ENCODE measurements at places on chromosomes 1 and 21.
A peak's percentile ranks its signal among the peaks of the same experiment; 100 is the strongest.

- no peak overlapping the region for H3K4me3 ChIP-seq
- H3K27ac ChIP-seq: no peak overlapping the region
- no peaks in the 10 kb centered on the region for H3K36me3 ChIP-seq
- H3K27me3 ChIP-seq: no peaks in the 10 kb centered on the region
- H3K4me1 ChIP-seq: peaks cover 2% of the 10 kb centered on the region
These were observed 483.9 kb downstream of the PTPRC start for GRCh38 chr1:199122532-199123311.

- peaks cover 4% of the 10 kb centered on the region for H3K27me3 ChIP-seq
- peaks cover 24% of the 10 kb centered on the region for H3K4me1 ChIP-seq
- no peaks in the 10 kb centered on the region for H3K36me3 ChIP-seq
- peak overlapping the region; percentile 84 for H3K27ac ChIP-seq
- H3K4me3 ChIP-seq: peak overlapping the region; percentile 32
These were observed 1.5 kb upstream of the SYDE2 start for GRCh38 chr1:85202092-85202863.

DNA sequence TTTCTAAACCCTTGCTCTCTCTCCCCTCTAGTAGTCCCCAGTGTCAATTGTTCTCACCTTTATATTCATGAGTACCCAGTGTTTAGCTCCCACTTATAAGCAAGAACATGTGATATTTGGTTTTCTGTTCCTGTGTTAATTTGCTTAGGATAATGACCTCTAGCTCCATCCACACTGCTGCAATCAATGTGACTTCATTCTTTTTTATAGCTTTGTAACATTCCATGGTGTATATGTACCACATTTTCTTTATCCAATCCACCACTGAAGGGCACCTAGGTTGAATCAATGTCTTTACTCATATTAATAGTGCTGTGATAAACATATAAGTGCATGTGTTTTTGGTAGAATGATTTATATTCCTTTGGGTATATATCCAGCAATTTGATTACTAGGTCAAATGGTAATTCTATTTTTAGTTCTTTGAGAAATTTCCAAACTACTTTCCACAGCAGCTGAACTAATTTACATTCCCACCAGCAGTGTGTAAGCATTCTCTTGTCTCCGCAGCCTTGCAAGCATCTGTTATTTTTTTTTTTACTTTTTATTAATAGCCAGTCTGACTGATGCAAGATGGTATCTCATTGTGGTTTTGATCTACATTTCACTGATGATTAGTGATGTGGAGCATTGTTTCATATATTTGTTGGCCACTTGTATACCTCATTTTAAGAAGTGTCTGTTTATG, 277.8 kb downstream of the LTN1 start:
- H3K4me1 ChIP-seq: no peaks in the 10 kb centered on the region
- no peak overlapping the region for H3K27ac ChIP-seq
- H3K27me3 ChIP-seq: no peaks in the 10 kb centered on the region
- no peak for DNase-seq
- no peaks in the 10 kb centered on the region for H3K36me3 ChIP-seq

GRCh38 chr1:211650904-211651303, 24.5 kb downstream of the NEK2 start:
- no peak for DNase-seq
- H3K4me1 ChIP-seq: no peaks in the 10 kb centered on the region
- H3K36me3 ChIP-seq: no peaks in the 10 kb centered on the region
- H3K27me3 ChIP-seq: no peaks in the 10 kb centered on the region

DNA sequence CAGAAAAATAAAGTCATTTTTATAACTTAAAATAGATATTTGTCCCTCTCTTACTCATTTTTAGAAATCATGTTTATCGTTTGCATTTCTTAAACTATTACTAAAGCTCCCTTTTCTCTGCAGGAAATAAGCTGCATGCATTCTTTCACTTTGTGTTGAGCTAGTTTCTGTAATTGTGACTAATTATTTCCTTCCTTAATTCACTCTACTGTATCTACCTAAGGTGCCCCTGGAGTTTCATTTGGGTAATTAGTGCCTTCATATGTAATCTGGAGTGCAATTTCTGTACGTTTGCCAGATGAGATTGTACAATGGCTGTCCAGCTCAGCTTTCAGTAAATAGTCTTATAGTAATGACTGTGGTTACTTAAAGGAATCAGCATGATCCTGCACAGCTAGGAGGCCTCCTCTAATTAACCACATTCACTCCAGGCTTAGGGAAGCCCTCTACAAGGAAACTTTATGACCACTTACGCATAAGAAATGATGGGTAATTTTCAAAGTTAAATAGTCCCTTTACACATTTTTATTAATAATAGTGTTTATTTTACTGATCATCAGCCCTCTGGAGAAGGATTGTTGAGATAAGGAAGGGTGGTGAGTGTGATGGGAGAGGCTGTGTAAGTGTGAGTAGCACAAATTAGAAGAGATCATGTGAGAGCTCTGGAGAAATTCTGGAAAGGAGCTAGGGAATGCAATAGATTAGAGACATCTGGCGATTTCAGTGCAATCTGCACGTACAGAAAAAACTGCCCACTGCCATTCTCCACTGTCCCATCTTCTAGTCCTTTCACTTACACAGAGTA, 86.8 kb downstream of the LRRC8C start:
- peak; percentile 88 for DNase-seq
- H3K27me3 ChIP-seq: no peaks in the 10 kb centered on the region
- peak overlapping the region; percentile 69 for H3K4me3 ChIP-seq
- peaks cover 56% of the 10 kb centered on the region for H3K4me1 ChIP-seq

- H3K4me1 ChIP-seq: no peaks in the 10 kb centered on the region
- DNase-seq: no peak
- no peak overlapping the region for H3K4me3 ChIP-seq
- no peaks in the 10 kb centered on the region for H3K27me3 ChIP-seq
- no peaks in the 10 kb centered on the region for H3K36me3 ChIP-seq
These were observed 8.8 kb upstream of the RNPC3 start for GRCh38 chr1:103516693-103517092.

DNA sequence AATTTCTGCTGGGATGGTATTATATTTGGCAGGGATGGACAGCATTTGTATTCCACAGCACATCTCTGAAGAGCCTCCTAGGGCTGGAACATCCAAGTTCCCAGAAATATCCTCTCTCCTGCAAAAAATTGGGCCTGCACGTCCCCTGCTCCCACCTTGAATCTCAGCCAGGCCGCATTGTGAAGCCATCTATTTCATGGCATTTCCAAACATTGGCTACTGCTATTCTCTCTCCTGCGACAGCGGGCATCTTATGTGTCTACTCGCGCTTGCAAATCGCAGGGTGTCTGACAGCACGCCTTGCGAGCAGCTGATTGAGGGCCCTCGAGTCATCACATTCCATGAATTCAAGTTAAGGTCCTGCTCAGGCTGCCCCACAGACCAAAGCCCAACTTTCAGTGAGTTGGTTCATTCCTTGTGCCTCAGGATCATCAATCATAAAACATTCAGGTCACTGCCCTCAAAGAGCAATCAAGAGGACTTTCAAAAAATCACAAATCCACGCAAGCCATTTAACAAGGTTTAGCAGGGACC, 15.8 kb downstream of the RGS8 start:
- no peaks in the 10 kb centered on the region for H3K4me1 ChIP-seq
- H3K36me3 ChIP-seq: no peaks in the 10 kb centered on the region
- H3K27me3 ChIP-seq: no peaks in the 10 kb centered on the region
- no peak for DNase-seq
- no peak overlapping the region for H3K4me3 ChIP-seq

DNA sequence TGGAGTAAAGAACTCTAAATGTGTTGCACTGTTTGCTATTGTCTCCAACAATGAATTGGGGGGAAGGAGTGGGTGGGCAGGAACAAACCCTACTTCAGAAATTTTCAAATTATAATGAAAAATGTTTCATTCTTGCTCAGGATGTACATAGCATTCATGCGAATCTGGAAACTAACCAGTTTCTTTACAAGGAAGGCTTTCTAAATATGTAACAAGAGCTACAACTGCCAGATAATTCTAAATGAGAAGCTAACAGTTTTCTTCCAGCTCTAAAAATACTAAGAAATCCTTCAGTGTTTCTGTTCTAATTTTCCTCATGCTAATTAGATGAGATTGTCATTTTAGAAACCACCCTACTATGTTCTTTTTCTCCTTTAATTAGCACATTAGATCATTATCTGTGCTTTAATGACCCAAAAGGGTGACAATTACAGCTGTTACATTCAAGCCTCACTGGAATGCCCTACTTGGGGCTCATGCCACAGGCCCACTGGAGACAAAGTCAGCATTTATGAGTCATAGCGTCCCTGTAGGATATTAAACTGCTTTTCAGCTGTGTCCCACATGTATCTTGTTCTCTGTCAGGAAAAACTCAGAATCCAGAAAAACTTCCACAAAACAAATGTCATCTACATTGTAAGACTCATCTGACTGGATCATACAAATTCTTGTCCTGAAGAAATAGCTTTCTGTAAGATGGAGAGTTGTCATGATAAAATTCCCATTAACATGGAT, 804.6 kb upstream of the CXADR start:
- no peak overlapping the region for H3K27ac ChIP-seq
- H3K4me1 ChIP-seq: no peaks in the 10 kb centered on the region
- no peak overlapping the region for H3K4me3 ChIP-seq
- H3K27me3 ChIP-seq: no peaks in the 10 kb centered on the region
- no peak for DNase-seq

- H3K36me3 ChIP-seq: no peaks in the 10 kb centered on the region
- peak within 1 kb of the TSS; percentile 86 for H3K4me3 ChIP-seq
- H3K27me3 ChIP-seq: no peaks in the 10 kb centered on the region
- peak within 1 kb of the TSS; percentile 40 for H3K27ac ChIP-seq
- H3K4me1 ChIP-seq: peaks cover 16% of the 10 kb centered on the region
- peak; percentile 62 for DNase-seq
These were observed at the start of gene NUAK2 for GRCh38 chr1:205321162-205321958. NUAK2 (minus strand) TSS chr1:205321745; CDS start chr1:205321628, 117 bp downstream.

DNA sequence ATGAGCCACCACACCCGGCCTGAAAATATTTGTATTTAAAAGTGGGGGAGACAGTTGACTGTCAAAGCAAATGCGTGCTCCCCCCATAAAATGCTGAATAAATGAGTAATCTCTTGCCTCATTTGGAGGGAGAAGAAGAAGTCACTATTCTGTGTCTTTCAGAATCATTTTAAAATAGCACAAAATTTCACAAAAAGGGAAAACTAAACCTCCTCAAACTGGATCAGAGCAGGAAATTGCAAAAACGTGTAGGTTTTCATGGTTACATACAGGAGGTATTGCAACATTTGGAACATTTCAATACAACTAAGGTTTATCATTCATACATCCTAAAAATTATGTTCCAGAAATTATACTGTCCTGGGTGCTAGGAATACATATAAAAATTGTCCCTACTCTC, 13.6 kb downstream of the MTF1 start:
- no peak for DNase-seq
- no peak overlapping the region for H3K4me3 ChIP-seq
- peak overlapping the region; percentile 43 for H3K27ac ChIP-seq
- H3K4me1 ChIP-seq: peaks cover 7% of the 10 kb centered on the region
- no peaks in the 10 kb centered on the region for H3K27me3 ChIP-seq

- no peak overlapping the region for H3K27ac ChIP-seq
- H3K4me3 ChIP-seq: no peak overlapping the region
- no peaks in the 10 kb centered on the region for H3K27me3 ChIP-seq
- H3K36me3 ChIP-seq: peaks cover under 1% of the 10 kb centered on the region
- DNase-seq: peak; percentile 65
- no peaks in the 10 kb centered on the region for H3K4me1 ChIP-seq
These were observed 135.1 kb downstream of the RPS6KC1 start for GRCh38 chr1:213186168-213186567.

DNA sequence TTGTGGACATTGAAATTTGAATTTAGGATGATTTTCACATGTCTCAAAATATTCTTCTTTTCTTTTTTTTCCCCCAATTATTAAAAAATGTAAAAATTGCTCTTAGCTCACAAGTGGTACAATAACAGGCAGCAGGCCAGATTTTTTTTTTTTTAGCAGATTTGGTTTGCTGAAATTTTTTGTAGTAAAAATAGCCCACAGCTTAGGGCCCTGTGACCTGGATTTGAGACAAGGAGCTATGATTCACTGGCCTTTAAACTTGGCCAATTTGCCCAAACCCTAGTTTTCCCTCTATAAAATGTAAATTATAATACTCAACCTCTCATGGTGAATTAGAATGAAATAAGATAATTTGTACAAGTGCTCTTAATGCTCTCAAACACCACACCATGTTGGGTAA, 253.8 kb downstream of the DYRK1A start:
- H3K27ac ChIP-seq: no peak overlapping the region
- DNase-seq: no peak
- no peaks in the 10 kb centered on the region for H3K36me3 ChIP-seq

- H3K27ac ChIP-seq: peak overlapping the region; percentile 91
- H3K4me3 ChIP-seq: peak overlapping the region; percentile 35
- DNase-seq: peak; percentile 94
These were observed 8.5 kb downstream of the SH3BGRL3 start for GRCh38 chr1:26288311-26288941.

GRCh38 chr21:35507181-35507759, 458.2 kb upstream of the RUNX1 start:
- H3K36me3 ChIP-seq: no peaks in the 10 kb centered on the region
- H3K4me1 ChIP-seq: peaks cover 58% of the 10 kb centered on the region
- peak overlapping the region; percentile 47 for H3K27ac ChIP-seq
- peak; percentile 73 for DNase-seq

- no peaks in the 10 kb centered on the region for H3K4me1 ChIP-seq
- no peaks in the 10 kb centered on the region for H3K36me3 ChIP-seq
- H3K27me3 ChIP-seq: no peaks in the 10 kb centered on the region
- H3K4me3 ChIP-seq: no peak overlapping the region
- no peak for DNase-seq
These were observed 164.6 kb upstream of the GJB5 start for GRCh38 chr1:34590211-34590623.

DNA sequence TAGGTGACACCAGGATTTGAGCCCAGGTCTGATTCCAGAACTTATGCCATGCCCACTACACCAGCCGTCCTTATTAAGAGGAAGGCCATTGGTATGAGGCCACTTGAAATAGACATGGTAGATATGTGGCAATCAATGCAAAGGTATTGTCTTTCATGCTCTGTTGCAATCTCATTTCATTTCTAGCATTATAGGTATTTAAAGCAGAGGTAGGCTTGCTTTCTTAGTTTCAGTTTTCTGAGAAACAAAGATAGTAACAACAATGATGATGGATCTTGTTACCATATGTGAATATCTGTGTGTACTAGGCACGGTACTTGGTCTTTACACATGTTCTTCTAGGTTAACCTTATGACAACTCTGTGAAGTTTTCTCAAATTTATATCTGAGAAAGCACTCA, 113.1 kb downstream of the FGGY start:
- no peak overlapping the region for H3K27ac ChIP-seq
- no peaks in the 10 kb centered on the region for H3K27me3 ChIP-seq
- H3K4me1 ChIP-seq: peaks cover 8% of the 10 kb centered on the region
- no peak for DNase-seq
- H3K36me3 ChIP-seq: no peaks in the 10 kb centered on the region

GRCh38 chr1:25651824-25652741, 35.5 kb downstream of the MAN1C1 start:
- no peak overlapping the region for H3K4me3 ChIP-seq
- H3K27me3 ChIP-seq: peaks cover 5% of the 10 kb centered on the region
- H3K4me1 ChIP-seq: no peaks in the 10 kb centered on the region
- no peak for DNase-seq

- no peaks in the 10 kb centered on the region for H3K27me3 ChIP-seq
- no peaks in the 10 kb centered on the region for H3K36me3 ChIP-seq
- H3K4me3 ChIP-seq: no peak within 1 kb of the TSS
These were observed at the start of gene PLA2G2D for GRCh38 chr1:20119347-20119746. PLA2G2D (minus strand) TSS chr1:20119536; CDS start chr1:20119498, 38 bp downstream.

Measured in common myeloid progenitor, CD34-positive (primary cell).